ENCODE measurements at places on chromosomes 6 and 20.

DNA sequence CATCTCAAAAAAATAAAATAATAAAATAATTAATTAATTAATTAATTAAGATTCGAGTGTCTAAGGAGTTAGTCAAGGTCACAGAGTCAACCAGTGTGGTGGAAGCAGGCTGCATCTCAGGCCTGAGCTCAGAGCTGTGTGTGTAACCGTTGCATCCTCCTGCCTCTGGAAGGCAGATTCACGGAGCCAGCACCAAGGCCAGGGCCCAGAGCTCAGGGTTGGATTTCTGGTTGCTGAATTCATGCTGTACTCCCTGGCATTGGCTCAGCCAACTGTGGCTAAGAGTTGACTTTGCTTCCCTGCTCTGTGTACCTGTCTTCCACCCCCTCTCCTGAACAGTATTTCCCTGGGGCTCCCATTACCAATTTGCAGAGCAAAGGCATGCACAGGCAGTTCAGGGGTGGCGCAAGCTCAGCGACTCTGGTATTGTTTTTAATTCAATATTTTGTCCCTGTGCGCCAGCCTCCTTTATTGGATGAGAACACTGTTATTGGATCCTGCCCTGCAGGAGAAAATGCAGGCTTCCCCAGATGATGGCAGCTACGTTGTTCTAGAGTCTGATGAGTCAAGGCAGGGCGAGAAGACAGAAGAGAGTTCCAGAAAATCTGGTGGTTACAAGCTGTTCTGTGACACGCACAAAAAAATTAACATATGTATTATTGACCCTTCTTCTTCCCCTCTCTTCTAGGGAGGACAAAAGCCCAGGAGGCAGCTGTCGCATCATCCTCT, 12.3 kb upstream of the CTNNBL1 start:
- no peak for DNase-seq

GRCh38 chr20:10555865-10556308, 117.9 kb downstream of the JAG1 start:
- no peak for DNase-seq

- no peak for DNase-seq
Measured at GRCh38 chr20:53739799-53740785, 146.5 kb upstream of the ZNF217 start.

GRCh38 chr6:157227202-157228166, 95.8 kb downstream of the TMEM242 start:
- no peak for DNase-seq

DNA sequence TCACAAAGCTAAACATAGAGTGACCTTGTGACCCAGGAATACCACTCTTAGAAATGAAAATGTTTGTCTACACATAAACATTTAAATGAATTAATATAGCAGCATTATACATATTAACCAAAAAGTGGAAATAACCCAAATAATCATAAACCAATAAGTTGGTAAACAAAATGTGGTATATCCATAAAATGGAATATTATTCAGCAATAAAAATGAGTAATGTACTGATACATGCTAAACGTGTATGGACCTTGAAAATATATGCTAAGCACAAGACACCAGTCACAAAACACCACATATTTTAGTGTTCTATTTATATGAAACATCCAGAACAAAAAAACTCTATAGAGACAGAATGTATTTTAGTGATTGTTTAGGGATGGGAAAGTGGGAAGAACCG, 68.9 kb upstream of the FUT9 start:
- no peak for DNase-seq

- DNase-seq, result no peak
Measured at GRCh38 chr6:150966786-150967185, 101.3 kb downstream of the MTHFD1L start.

- no peak for DNase-seq
Measured at GRCh38 chr20:47055699-47056369, 161.2 kb downstream of the EYA2 start.

DNA sequence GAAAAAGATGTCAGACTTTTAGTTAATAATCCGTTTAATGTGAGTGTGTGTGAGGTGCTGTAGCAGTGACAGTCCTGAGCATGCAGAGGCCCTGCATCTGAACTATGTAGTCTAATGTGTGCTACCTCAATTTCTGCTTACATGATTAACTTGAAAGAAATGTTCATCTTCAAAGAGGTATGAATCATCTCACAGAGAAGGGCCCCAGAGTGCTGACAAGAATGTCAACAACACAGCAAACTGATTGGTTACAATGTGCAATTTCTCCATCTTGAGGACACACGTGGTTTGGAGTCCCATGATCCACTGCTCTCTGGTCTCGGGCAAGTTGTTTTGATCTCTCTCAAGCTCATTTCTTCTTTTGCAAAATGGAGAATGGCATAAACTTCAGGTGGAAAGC, 61.7 kb upstream of the EMILIN3 start:
- DNase-seq, result no peak

- DNase-seq, result no peak
Measured at GRCh38 chr6:46505693-46506512, 14.7 kb upstream of the RCAN2 start.

- no peak for DNase-seq
Measured at GRCh38 chr6:169807229-169807628, 55.8 kb downstream of the ERMARD start.

DNA sequence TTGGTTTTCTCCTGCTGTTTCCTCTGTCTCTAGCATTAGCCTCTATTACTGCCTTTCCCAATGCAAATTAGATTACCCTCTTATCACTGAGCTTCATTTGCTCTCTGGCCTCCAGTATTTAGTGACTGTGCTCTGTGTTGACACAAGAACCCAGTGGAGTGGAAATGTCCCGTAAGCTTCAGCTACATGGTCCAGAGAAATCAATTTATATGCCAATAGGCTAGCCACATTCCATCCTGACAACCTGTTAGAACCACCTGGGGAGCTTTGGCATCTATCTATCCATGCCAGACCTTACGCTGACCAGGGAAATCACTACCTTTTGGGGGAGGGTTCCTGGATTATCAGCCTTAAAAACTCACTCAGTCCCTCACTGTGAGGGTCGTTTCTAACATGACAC, 459.6 kb downstream of the UTRN start:
- no peak for DNase-seq

DNA sequence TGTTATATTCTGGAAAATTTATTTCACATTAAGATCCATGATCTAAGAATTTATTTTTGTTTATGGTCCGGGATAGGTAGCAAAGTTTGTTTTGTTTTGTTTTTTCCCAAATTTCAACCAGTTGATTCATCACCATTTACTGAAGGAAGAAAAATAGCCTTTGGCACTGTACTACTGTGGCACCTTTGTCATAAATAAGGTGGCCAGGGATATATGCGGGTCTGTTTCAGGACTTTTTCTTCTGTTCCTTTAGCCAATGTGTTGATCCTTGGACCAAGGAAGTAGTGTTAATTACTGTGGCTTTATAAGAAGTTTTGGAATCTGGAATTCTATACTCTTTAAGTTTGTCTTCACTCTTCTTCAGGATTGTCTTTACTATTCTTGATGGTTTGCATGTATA, 171.7 kb downstream of the FAXC start:
- DNase-seq, result no peak

DNA sequence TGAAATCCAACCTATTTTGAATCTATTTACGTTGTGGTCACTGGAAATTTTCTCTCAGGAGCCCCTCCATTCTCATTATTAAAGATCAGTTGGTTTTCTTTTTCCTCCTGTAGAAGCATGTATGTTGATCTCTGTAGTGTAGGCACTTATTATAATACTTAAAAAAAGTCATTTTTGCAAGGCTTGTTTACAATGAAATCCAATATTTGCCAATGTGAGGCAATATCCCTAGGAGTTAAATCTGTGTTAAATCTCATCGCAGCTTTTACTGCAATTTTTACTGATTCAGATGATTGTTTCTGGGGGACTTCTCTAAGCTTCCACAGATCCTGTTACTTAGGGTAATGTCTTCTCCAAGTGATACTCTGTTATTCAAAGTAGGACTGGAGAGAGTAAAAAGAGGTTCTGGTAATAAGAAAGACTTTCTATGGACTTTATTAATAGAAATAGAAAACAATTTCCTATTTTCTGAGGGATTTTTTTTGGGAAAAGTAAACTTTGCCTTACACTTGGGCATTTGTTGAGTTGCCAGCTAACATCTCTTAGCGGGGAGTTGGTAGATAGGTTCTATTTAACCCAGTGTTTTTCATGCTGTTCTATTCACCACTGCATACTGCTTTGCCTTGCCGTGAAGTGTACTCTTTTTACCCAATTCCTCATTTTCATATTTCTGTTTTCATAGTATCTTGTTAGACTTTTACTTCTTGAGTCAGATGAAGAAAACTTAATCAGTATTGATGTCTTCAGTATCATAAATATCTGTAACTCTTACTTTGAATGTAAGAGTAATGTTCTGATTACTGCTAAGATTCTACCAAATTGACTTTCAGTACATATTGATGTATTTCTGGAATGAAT, 48.6 kb downstream of the CDKAL1 start:
- DNase-seq, result no peak

- no peak for DNase-seq
Measured at GRCh38 chr6:38115626-38116008, 296.1 kb downstream of the ZFAND3 start.

DNA sequence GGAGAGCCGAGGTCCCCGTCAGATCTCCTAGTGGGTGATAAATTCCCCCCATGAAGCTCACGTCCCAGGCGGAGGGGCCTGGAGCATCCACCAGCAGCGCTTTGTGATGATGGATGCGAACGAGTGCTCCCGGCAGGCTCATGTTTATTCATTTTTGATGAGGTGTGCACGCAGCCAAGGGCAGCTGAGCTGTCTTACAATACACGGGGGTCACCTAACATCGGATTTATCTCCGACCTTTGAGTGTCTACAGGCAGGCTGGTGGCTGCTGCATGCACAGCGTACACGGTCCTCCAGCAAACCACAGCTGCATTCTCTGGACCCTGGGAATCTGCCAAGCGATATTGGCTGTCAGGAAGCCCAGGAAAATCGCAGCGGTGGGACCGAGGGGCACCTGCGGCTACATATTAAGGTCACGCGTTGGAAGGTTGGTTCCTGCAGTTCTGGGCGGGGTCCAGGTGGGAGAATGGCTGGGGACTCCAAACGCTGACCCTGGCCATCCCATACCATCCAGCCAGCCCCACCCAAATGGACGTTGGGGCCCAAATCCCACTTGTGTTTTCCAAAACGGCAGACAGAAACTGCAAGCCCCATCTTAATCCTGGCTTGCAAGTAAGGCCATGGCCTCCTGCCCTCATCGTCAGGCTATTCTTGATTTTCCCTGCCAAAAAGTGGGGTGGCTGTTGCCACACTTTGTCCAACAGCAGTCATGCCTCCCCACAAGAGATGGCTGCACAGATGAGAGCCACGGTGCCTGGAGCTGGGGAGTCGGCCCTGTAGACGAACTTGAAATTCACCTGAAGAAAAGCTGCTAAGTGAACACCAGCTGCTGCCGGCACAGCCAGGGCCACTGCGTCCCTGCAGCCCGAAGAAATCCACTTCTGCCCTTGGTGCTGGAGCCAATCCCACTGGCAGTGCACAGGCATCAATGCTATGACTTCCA, 399.9 kb downstream of the TAF4 start:
- DNase-seq, result no peak

Data from stimulated activated CD4-positive, alpha-beta T cell treated with anti-CD3 and anti-CD28 coated beads, Interleukin-1b, Interleukin-23, amount 100 ng/mL, for 24 hours (primary cell).